Eye (tissue), 1 donor: ENCODE measurements at places on chromosomes 6 and 20.

DNA sequence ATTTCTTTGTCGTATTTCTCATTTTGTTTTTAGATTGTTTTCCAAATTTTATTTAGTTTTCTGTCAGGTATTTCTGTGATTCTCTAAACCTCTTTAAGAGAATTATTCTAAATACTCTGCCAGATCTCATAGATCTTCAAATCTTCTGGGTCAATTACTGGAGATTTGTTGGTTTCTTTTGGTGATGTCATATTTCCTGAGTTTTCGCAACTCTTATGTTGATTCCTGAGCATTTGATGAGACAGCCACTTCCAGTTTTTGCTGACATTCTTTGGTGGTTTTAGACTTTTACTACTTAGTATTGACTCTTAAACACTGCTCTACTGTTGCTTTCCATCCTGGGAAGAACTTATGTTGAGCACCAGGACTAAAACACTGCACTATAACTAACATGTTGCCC is 21.9 kb downstream of the ADGB start:
- DNase-seq, result no peak

GRCh38 chr6:9612489-9612888 is 802.4 kb downstream of the TFAP2A start:
- DNase-seq, result no peak

GRCh38 chr6:152671171-152671570 is 26.5 kb upstream of the MYCT1 start:
- DNase-seq, result no peak

DNA sequence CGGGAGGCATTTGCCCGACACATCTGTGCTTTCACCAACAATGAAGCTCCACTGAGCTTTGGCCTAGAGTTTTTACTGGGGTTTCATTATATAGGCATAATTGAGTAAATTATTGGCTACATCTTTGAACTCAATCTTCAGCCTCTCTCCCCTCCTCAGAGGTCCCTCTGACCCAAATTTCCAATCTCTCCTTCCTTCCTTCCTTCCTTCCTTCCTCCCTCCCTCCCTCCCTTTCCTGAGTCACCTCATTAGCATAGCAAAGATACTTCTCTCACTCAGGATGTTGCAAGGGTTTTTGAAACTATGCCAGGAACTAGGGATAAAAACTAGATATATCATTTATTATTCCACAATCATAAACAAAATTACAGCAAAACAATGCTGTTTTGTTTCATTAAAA is 238.2 kb upstream of the PRND start:
- no peak for DNase-seq

- DNase-seq, result no peak
Observed at GRCh38 chr6:124655866-124656265, 306.4 kb upstream of the RNF217 start.

- DNase-seq, result no peak
Observed at GRCh38 chr6:147942363-147942762, 400.3 kb upstream of the SASH1 start.

DNA sequence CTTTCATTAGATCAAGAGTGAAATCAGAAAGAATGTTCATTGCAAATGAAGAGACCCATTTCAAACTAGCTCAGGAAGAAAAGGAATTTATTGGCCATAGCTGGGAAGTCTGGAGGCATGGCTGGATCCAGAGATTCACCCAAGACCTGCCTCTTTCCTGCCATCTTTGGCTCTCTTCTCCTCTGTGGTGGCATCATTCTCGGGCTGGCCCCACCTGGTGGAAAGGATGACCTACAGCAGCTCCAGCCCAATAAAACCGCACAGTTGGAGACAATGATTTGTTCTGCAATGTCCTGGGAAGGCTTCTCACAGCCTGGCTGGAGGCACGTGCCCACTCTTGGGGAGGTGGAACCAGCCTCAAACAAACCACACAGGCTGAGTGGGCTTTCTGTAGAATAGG is 18.1 kb upstream of the FERMT1 start:
- no peak for DNase-seq

GRCh38 chr6:125748406-125749172 is 843 bp upstream of the HEY2 start:
- peak; percentile 81 for DNase-seq

GRCh38 chr6:150881911-150882481 is 16.5 kb downstream of the MTHFD1L start:
- DNase-seq, result peak; percentile 87
